Activated T-cell treated with anti-CD3 and anti-CD28 coated beads, Interleukin-2, amount 50 U/mL, for 72 hours (primary cell): ENCODE measurements at places on chromosomes 13 and 19.

DNA sequence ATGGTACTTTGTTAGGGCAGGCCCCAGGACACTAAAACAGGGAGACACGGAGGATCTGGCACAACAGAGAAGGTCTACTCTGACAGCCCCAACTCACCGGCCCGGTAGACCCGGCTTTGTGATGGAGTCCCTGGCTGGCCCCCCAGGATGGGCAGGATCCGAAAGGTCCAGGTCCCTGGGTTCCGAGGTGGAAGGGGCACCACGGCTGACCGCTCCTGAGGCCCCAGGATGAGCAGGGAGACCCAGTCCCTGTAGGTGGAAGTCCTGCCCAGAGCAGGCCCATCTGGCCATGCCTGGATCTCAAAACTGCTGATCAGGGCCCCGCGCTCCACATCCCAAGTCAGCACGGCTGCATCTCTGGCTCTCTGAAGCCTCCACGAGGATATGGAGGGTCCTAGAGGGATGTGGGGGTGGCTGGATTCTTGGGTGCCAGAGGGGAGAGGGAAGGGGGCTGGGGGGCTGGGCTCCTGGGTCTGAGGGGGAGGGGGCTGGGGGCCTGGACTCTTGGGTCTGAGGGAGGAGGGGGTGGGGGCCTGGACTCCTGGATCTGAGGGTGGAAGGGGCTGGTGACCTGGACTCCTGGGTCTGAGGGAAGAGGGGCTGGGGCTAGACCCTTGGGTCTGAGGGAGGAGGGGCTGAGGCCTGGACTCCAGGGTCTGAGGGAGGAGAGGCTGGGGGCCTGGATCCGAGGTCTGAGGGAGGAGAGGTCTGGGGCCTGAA lies 4.6 kb downstream of the VSIG10L start:
- no peak for DNase-seq

DNA sequence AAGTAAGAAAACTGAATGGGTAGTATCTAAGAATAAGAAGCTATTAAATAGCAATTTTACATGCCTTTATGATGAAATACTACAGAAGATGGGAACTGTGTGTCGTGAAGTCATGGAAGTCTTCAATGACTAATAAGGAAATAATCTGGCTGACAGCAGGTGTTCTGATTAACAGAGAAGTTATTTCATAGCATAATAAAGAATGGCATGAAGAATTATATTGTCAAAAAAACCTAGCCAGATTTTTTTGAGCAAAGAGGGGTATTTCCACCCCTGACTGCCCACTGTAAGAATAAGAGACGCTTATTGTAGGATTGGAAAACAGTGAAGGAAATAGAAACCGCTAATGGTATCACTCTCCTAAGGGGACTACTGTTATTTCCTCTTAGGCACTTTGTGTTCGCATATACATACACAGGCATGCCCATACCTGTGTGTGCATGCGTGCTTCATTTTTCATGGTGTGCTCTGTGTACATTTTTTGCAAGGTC lies 318.8 kb downstream of the SHISA2 start:
- DNase-seq: no peak

- DNase-seq: no peak
Observed at GRCh38 chr13:61432029-61432428, 16.4 kb upstream of the PCDH20 start.

GRCh38 chr19:42857544-42857867 lies 22.0 kb downstream of the PSG1 start:
- DNase-seq: no peak

DNA sequence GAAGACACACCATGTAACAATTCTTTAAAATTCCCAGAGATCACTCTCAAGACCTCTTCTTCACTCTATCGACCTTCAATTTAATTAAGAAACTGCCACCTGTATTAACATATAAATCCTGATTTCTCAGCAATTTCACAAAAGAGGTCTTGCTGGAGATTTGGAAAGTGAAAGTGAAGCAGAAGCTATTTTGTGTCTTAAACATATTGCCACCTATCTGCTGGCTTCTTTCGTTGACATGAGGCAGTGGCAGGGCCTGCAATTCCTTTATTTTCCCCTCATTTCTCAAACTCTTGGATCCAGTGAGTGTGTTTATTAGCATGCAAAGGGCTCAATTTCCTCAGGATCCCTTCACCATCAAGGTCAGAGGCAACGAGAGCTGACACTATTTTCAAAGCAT lies 780.2 kb upstream of the SLITRK1 start:
- DNase-seq: no peak

GRCh38 chr19:35347930-35348298 lies 212 bp downstream of the FFAR1 start:
- DNase-seq: no peak

DNA sequence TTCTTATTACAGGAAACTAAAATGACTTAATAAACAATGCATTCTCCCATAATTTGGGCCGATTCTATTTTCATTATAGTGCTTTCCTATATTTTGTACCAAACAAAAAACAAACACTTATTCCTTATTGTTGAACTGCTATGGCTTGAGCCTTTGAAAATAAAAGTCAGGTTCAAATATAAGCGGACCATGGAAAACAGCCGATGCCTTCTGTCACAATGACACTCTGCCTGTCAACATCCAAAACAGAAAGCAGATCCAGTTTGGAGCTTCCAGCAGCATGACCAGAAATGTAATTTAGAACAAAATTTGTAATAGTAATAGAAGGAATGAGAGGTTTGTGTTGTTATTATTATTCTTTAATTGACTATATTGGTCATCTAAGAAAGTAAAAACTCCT lies 194.5 kb downstream of the LHFPL6 start:
- DNase-seq: no peak

GRCh38 chr19:34244611-34245299 lies 9.6 kb upstream of the GARRE1 start:
- no peak for DNase-seq

DNA sequence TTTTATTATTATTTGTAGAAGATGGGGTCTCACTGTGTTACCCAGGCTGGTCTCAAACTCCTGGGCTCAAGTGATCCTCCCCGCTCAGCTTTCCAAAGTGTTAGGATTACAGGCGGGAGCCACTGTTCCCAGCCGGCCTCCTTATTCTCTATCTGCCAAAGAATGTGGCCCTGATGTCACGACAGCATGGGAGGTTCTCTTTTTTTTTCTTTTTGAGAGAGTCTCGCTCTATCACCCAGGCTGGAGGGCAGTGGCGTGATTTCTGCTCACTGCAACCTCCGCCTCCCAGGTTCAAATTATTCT lies 23.5 kb downstream of the CARM1 start:
- no peak for DNase-seq

GRCh38 chr13:79989217-79989661 lies 351.7 kb downstream of the SPRY2 start:
- DNase-seq: no peak

DNA sequence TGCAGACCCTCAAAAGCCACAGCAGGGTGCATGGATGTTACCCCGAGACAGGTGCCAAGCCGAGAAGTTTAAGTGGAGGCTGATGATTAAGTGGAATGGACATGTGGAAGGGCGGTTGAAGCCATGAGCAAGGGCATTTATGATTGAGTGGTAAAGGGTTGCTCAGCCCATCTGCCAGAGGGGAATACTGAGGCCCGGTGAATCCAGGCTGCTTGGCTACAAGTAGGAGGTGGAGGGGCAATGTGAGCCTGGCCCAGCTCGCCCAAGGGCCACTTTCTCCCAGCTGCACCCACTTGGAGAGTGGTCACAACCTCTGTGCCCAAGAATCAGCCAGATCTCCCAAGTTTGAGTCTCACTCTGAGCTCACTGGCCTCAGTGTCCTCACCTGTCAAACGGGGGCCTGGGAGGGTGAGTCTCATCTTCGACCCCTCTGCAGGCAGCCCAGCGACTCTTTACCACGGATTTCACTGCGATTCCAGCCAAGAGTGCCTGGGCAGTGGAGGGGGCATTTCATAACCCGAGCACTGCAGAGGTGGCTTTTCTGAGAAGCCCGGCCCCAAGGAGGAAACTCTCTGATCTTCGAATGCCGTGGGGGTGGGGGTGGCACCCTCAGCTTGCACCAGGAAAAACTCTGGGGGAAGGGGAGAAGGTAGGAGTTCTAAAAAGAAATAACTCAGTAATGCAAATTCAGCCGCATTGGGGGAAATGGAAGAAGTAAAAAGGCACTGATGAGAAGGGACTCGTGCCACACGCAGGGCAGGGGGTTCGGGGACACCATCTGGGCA lies 62.9 kb upstream of the KLF2 start:
- no peak for DNase-seq

- no peak for DNase-seq
Observed at GRCh38 chr13:107209824-107210722, 642.1 kb upstream of the ARGLU1 start.

- no peak for DNase-seq
Observed at GRCh38 chr13:23411220-23411619, 22.3 kb downstream of the SACS start.

- peak; percentile 69 for DNase-seq
Observed at GRCh38 chr19:57103573-57104277, 16.1 kb upstream of the USP29 start.

DNA sequence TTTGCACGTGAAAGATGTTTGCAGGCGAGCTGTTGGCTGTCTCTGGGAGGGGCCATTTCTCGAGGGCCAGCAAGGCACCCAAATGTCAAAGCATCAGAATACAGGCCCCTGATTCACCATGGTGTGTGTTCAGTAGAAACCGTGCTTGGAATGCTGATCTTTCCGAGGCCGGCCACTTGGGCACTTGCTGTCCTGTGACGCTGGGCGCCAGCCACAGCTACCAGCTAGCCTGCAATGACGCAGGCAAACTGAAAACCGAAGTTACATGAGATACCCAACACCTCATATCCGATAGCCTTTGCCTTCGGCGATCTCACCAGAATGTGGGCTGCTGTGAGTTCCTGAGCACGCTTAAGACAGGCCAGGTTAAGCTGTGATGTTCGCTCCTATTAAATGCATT lies 12.0 kb downstream of the THOP1 start:
- DNase-seq: no peak

DNA sequence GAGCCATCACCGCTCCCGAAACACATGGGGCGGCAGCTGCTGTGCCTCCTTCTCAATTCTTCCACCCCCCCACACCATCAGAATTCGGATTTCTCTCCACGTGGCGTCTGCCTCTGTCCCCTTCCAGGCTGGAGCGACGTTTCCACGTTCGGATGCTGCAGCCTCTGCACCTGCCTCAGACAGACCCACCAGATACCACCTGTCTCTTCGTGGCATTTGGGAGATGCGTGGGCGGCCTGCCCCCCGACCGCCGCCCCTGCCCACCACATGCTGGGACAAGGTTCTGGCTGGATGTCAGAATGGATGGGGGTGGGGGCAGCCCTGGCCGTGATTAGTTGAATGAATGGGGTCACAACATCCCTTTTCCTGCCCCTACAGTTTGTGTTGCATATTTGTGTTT lies 90.0 kb downstream of the SLC7A1 start:
- DNase-seq: no peak

- DNase-seq: no peak
Observed at GRCh38 chr19:16136185-16136999, 7.1 kb upstream of the HSH2D start.

DNA sequence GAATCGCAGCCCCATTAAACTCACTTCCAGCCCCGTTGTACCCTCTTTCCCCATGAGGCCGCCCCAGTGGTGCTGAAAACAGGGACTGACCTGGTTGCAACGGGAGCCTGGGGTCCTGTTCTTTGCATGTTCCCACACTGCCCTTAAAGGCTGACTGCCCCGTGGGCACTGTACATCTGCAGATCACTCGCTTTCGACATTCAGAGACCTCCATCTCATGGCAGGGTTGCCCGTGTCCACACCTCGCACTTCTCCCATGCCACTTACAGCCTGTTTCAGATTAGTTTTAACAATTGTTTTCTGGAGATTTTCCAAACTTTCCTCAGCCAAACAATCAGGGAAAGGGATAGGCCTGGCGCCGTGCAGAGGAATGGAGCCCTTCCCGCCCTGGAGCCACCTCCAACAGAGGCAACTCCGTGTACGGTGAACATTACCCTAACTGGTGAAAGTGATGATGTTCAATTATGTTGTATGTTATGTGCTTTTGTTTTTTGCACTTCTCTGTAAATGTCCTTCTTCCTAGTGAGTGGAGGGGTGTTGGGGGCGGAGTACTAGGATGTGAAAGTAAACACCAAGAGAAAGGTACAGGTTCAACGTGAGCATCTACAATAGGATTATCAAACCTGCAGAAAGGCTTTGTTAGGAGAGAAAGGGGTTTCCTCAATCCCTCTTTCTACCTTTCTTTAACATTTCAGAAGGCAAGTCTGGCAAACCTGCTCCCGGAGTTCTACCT lies 262.8 kb downstream of the FOXO1 start:
- DNase-seq: no peak

DNA sequence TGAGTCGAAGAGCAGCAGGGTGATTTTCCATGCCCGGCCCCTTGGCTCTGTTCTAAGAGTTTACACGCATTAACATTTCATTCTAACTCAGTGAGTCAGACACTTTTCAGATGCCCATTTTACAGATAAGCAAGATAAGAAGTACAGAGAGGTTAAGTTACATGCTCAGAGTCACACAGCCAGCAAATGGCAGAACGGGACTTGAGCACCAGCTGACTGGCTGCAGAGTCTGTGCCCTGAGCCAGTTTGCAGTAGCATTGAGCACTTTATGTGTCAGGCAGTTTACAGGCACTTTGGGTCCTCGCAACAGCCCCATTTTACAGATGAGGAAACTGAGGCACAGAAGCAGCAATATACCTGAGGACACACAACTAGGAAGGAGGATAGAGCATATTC lies 19.0 kb downstream of the CCDC8 start:
- DNase-seq: no peak

GRCh38 chr13:52047463-52047862 lies 23.0 kb downstream of the UTP14C start:
- no peak for DNase-seq

DNA sequence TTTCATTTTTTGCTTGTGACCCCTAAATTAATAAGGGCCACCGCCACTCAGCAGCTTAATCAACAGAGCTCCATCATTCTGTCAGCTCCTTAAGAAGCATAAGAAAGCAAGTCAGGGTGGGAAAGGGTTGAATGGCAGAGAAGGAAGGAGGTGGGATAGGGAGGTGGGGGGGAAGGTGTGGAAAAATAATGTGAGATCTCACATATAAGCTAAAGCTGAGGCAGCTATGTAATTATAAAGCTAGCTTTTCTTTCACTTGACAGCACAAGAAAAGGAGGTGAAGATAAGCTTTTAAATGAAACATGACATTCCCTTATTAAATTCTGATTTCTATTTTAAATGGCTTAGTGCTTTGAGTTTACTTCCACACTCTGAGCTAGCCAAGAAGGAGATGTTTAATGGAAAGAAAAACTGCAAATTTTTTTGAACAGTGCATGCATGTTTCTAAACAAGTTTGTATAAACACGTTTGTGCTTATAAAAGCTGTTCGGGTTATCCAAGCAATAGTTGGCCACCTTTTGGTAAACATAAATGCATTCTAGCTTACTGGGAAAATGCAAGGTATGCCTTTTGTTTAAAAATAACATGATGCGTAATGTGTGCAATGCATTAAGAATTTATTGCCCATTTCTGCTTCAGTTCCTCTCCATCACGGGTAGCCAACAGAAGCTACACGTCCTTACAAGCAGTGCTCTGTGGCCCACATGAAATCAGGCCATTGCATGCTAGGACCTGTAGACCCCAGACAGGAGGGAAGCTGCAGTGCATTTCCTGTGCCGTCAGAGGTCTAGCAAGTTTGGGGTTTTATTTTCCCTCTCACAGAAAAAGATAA lies 96.2 kb downstream of the LHFPL6 start:
- no peak for DNase-seq
